MM.1S (cell line): ENCODE measurements at places on chromosomes 2 and 18.

DNA sequence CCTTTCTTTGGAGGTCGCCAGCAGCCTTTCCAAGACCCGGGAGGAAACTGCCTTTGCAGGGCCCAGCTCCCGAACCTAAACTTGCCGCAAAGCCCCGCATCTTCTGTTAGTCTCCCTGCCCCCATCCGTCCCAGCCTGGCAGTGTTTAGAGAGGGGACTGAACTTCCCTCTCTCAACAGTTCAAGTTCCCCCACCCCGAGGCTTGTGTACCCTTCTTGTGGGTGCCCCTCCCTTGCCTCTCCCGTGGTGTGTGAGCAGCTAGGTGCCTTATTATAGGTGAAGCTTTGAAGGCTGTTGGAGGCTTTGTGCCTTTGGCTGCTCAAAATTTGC lies 1.4 kb downstream of the LBH start:
- no peak for DNase-seq

GRCh38 chr2:240986787-240987411 lies 11.5 kb upstream of the SNED1 start:
- no peak for DNase-seq

DNA sequence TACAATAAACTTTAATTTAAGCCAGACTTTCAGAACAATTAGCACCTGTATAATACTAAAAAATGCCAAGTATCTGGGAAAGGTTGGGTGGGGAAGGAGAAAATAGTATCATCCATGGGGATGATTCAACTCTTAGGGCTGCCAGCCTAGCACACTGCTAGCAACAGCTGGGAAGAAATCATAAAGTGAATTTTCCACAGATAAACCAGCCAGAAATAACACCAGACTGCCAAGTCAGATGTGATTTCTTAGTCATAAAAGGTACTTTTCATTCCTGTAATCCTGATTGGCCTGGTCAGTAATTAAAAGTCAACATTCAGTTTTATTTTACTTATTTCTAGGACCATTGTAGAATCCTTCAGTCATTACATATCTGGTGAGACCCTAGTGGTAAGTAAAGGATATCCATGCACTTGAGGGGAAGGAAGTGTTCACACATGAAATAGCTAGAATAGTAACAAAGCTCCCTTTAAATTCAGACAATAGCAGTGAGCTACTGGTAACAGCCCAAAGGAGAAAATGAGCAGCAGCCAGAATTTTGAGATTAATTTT lies 59.4 kb downstream of the LIMS1 start:
- DNase-seq = no peak

DNA sequence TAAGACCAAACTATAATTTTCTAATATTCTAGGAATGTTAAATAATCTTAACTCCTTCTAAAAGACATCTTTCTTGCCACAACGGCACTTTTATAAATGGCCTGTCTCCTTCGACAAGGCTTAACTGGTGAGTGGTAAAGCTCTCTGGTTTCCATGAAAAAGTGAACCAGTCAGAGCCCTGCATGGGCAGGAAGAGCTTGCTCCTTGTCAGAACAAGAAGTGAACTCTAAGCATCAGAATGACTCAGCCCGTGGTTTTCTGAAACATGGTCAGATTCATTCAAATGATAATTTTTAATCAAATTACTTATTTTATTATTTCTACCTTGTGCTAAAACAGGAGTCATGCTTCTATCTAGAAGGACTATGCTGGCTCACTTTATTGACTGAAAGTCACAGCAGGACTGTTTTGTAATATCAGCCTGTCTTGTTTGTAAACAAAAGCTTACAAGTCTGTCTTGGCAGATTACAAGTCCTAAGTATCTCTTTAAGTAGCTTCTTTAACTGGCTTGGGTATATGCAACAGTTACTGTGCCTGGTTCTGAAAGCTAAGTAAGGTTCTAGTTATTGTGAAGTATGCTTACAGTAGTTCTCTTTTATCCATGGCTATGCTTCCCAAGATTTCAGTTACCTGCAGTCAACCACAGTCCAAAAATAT lies 245.4 kb downstream of the NAPG start:
- DNase-seq = no peak

- no peak for DNase-seq
Measured at GRCh38 chr18:64202863-64203262, 54.0 kb upstream of the LINC00305 start.

DNA sequence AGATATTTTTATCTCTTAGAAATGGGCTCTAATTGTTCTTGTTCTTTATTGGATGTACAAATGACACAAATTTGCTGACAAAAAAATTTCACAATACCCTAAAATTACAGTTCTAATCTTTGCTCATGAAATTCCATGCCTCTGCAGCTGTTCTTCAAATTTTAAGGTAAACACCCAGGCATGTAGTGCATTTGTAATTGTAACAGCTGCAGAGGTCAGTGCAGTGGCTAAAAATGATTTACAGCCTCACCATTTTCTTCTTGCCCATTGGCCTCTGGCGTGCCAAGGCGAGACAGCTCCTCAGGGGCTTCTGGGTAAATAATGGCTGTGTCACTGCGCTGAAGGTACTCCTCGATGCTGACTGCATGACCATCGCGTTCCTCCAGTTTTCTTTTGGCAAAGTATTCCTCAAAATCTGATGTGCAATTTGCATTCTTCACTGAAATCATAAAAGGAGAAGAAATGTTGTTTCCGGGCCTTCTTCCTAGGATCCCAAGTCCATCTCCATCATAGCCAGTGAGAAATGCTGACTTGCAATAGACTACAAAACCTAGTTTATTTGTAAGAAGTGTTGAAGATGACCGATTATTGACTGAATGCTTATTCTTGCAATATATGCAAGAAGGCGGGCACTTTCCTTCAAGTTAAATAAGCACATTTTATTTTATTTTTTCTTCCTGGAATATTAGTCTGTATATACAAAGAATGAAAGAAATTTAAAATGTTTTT lies 115.2 kb downstream of the ZEB2 start:
- DNase-seq = no peak

DNA sequence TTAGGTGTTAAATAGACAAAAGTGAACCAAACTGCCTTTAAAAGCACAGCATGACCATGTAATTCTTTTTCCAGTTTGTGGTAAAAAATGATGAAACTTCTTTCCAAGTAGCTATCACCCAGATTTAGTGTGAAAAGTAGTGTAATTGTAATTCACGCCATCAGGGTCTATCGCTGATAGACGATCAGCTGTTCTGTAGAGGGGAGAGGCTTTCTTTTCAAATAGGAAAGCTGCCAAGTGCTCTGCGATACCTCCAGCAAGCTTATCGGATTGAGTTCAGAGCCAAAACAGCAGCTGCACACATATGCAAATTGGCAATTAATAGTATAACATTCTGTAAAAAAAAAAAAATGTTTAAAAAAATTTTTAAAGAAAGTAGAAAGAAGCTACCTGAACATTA lies 61.9 kb upstream of the PSMD14 start:
- no peak for DNase-seq

- DNase-seq = no peak
Measured at GRCh38 chr2:75221862-75222261, 22.5 kb upstream of the TACR1 start.

GRCh38 chr2:231200805-231201474 lies 2.5 kb downstream of the ARMC9 start:
- DNase-seq = no peak

DNA sequence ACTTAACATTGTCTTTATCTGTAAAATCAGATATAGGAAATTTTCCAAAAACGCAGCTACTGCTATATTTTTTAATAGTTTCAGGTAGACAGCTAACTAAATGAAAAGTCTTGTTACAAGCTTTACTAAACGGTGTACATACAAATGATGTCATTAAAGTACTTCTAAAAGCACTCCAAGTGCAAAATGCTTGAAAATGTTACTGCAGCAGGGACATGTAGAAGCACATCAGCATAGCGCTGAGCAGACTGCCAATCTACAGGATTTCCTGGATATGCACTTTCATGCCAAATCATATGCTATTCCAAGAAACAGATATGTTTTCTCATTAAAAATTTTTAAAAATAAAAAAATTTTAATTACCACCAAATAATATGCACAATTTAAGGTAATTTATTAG lies 61.7 kb downstream of the SMAD2 start:
- no peak for DNase-seq

DNA sequence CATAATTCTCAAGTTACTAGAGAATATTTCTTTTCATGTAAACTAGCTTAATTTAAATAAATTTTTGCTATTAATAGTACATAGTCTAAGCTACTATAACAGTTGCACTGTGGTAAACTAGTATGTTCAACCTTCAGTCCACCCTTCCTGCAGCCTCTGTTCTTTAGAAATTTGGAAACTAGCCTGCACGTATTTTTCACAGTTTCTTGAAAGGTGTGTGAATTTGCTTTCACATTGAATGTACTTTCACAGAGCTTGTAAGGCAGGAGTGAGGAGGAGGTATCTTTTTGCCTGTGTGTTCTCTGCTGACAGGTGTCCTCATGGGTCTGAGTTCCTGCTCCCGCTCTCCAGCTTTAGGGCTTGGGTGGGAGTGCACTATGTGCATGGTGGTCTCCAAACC lies 117.5 kb downstream of the ATP9B start:
- DNase-seq = peak; percentile 61

GRCh38 chr2:240798327-240798905 lies 21.6 kb downstream of the KIF1A start:
- no peak for DNase-seq

- DNase-seq = no peak
Measured at GRCh38 chr2:151063271-151063670, 198.4 kb downstream of the RBM43 start.

- peak; percentile 12 for DNase-seq
Measured at GRCh38 chr2:8511868-8512612, 169.8 kb upstream of the ID2 start.

GRCh38 chr2:36387258-36387916 lies 31.8 kb downstream of the CRIM1 start:
- DNase-seq = no peak

DNA sequence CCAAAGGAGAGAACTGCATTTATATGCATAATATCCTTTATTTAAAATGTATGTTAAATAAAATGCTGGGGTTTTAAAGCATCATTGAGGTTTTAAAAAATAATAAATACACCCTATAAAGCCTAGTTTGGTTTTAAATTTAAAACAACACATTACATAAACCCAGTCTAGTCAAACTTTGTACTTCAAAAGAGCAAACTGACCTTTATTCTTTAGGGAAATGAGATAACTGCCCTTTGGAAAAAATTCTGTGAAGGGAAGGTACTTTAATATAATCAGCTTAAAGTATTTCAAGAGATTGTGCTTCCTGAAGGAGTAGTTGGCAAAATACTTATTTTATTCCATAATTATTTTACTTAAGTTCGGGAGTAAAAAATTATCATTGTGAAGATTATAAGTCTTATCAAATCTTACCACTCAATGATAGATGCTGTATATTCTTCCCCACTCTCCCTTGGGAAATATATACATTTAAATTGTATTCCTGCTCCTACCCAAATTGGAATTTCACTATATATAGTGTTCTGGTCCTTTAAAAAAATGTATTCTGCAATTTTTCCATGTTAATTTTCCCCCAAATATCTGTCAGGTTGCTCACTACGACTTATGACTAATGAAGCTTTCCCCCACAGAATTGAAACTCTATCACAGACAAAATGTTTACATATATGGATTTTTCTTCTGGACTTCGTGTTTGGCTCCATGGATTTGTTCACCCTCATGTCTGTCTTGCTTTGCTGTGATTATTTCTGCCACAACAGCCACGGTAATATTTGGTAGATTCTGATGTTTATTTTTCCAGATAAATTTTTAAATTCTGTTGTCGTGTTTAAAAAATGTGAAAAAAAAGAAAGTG lies 42.1 kb downstream of the ZC3H6 start:
- DNase-seq = no peak

GRCh38 chr2:50509852-50510251 lies 522.1 kb downstream of the NRXN1 start:
- no peak for DNase-seq

DNA sequence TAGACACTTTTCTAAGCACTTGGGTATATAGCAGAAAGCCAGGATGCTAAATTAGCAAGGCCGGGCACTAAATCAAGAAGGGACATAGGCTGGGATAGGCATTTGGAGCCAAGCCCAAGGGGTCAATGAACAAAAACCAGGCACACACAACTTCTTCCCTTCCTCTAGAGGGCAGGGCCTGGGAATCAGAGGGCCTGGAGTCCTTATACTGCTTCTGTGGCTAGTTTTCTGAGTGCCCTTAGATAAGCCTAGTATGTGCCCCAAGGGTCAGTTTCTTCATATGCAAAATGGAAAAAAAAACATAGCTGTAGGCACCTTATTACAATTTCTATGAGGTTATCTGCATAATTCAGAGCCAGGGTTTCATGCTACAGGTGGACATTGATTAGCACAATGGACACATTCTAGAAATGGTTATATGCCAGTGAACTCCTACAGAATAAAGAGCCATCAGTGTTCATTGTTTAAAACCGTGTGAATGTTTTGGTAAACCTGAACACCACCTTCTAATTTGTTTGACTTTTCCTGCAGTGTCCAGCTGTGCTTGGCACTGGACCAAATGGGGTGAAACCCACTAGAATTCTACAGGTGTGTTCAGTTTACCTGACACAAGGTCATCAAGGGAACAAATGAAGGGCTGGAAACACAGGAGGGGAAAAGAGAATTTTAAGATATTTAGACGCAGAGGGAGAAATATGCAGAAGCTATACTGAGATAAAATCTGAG lies 49.6 kb downstream of the PAX8 start:
- no peak for DNase-seq

DNA sequence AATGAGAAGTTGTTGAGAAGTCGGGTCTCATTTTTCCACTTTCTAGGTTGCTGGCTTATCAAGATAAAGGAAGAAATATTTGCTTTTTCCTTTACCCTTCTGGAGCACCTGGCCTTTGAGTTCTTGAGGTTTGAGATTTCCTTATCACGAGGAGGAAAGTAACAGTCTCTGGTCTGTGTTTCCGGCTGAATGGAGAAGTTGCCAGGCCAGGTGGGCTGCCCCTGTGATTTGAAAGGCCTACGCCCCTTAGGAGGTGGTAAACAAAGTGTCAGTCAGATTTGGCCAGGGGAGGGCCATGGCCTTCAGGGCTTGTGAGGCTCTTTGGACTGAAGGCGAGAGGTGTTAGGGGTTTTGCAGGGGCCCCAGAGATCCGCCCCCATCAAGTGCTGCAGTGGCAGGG lies 156.7 kb upstream of the HAAO start:
- peak; percentile 46 for DNase-seq

- no peak for DNase-seq
Measured at GRCh38 chr2:124112206-124112605, 87.1 kb downstream of the CNTNAP5 start.

GRCh38 chr2:24580561-24580960 lies 89.5 kb downstream of the NCOA1 start:
- no peak for DNase-seq

- peak; percentile 88 for DNase-seq
Measured at GRCh38 chr2:105797298-105797819, 52.6 kb downstream of the NCK2 start.
